Globus pallidus (tissue), 1 donor: ENCODE measurements at places on chromosomes 12 and 14.
A peak's percentile ranks its signal among the peaks of the same experiment; 100 is the strongest.

- DNase-seq = no peak
Observed at GRCh38 chr14:101791919-101792572, 30.5 kb downstream of the PPP2R5C start.

- no peak for DNase-seq
Observed at GRCh38 chr12:69994724-69995173, 169.7 kb downstream of the MYRFL start.

DNA sequence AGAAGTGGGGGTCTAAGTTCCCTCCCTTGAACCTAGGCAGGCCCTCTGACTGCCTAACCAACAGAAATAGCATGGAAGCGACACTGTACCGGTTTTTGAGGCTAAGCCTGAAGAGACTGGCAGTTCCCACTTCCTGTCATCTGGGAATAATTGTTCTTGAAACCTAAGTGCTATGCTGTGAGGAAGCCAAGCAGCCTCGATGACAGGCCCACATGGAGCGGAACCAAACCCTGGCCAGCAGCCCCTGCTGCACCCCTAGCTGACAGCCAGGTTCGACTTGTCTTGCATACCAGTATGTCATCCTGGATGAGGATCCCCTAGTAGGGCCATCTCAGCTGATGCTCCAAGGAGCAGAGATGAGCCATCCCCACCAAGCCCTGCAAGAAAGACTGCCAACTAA lies 6.4 kb upstream of the GPR68 start:
- DNase-seq = no peak

DNA sequence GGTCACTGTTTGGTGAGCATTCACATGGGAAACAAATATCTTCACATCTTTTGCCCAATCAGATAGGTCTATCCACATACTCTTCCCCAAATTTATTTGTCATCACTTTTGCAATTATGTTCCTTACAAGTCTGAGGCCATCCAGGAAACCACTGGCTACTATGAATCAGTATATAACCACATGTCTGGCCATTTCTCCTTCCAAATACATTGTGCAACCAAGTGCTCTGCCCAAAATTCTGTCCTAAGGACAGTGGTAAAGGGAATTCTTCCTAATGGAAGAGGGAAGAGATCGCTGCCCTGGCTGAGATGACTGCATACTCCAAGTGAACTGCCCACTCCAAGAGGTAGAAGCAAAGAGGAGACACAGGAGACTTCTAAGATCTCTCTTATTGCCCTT lies 148.9 kb upstream of the MAX start:
- no peak for DNase-seq

DNA sequence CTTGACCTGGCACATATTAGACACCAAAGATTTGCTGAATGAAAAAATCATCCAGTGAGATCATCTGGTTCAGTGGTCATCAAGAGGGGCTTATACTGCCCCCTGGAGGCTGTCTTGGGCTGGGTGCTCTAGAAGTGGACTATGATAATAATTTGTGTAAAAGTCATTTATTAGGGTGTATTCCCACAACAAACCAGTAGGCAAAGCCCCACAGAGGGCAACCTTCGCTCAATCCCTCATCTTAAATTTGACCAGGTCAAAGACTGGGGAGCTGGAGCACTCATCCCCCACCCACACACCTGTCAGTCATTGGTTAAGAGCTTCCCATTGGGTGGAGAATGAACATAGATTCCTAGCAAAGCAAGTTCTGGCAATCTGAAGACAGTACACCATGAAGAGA lies 20.0 kb upstream of the FICD start:
- DNase-seq = no peak

DNA sequence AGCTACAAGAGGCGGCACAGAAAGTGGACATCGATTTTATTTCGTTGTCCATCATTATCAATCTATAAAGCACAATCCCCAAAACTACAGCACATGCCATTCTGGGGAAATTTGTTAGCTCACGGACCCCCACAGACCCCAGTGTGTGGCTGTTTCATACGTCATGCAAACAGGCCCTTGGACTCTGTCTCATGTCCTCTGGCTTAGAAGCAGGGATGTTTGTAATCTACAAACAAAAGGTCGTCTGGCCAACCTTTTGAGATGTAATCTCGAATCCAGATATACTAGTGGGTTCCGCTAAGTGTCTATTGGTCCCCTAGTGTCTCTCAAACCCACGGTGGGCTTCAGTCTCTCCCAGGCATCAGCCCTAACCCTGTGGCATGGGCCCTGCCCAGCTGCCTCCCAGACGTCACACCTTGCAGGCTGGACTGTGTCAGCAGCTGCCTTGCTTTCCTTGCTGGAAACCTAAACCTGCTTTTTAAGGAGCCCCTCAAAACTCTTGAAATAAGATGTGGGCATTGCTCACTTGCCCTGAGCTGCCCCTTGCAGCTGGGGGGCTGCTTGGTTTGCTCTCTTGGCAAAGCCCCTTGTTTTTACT lies 220.8 kb downstream of the ZFP36L1 start:
- DNase-seq = no peak

DNA sequence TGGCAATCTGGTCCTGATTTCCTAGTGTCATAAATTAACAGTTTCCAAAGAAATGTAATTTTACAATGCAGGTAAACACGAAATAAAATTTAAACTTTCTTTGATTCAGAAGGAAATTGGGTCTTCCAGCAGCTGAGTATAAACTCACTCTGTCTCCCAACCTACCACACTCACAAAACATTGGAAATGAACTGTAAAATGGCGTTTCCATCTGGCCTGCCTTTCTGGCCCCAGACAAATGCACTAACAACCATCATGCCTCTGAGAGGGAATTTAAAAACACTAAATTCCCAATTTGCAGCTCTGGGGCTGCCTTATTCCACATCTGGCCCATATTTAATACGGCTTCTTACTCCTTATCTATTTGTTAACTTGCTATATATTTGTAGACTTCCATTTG lies 19.3 kb downstream of the ATP2B1 start:
- no peak for DNase-seq

DNA sequence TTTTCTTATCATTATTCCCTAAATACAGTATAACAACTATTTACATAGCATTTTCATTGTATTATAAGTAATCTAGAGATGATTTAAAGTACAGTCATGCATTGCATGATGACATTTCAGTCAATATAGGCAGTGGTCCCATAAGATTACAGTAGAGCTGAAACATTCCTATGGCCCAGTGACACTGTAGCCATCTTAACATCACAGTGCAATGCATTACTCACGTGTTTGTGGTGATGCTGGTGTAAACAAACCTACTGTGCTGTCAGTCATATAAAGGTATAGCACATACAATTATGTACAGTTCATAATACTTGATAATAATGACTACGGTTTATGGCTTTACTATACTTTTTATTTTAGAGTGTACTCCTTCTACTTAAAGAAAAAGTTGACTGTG lies 13.3 kb downstream of the LLPH start:
- DNase-seq = no peak

GRCh38 chr12:123097561-123098084 lies 53.3 kb downstream of the PITPNM2 start:
- DNase-seq = no peak

DNA sequence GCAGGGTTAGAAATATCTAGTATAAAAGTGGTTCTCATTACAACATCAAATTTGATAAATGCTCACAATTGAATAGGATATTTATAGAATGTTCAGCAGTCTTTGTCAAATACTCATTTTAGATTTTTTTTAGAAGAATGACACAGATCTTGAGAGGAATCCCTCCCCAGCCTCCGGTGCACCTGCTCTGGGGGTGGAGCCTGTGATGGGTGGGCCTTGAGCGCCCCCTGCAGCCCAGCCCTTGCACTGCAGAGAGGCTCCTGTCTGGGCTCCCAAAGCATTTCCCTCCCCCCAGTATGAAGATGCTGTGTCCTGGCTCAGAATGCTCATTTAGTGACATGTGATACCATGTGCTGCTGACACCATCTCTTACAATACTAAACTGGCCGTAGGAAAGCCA lies 792.3 kb downstream of the TMEM121 start:
- DNase-seq = no peak

GRCh38 chr14:37870170-37870569 lies 274.7 kb downstream of the TTC6 start:
- DNase-seq = no peak

DNA sequence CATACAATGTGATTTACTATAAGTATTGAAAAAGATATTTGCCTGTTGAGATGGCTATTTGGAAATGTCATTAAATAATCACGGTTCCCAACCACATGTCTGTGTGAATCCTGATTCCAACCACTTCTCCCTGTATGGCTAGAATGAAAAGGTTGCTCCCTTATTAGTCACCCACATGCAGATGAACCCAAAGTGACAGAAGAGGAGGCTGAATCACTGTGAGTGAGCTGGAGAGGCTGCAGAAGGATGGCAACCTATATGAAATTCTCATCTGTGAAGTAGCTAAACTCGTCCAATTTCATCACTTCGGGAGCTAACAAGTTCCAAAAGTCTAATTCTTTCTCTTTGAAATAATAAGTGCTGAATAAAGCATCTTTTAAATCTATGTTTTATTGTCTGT lies 300.5 kb downstream of the PRKD1 start:
- DNase-seq = no peak

DNA sequence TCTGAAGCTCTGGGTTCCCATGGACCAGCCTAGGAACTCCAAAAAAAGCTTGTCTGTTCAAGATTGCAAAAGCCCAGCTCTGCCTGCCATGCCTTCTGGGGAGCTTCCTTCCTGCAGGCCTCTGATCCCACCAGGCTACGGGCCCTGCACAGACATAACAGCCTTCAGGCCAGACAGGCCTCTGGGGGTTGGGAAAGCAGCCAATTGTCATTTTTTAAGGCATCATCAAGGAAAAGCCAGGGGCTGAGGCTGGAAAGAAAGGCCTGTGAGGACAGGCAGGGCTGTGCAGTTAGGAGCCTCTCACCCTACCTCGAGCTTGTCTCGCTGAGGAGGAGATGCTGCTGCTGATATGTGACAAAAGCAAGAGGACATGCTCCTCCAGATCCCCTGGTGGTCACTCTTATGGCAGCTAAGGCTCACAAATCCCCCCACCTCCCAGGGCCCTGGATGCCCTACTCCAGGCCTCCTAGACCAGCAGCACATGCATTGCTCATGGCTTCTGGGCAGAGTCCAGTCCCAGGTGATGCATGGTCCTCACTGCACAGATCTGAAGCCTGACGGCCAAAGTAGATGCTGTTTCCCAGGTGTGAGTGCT lies 2.9 kb downstream of the TMEM229B start:
- no peak for DNase-seq

GRCh38 chr12:78562368-78563205 lies 302.0 kb upstream of the SYT1 start:
- no peak for DNase-seq

DNA sequence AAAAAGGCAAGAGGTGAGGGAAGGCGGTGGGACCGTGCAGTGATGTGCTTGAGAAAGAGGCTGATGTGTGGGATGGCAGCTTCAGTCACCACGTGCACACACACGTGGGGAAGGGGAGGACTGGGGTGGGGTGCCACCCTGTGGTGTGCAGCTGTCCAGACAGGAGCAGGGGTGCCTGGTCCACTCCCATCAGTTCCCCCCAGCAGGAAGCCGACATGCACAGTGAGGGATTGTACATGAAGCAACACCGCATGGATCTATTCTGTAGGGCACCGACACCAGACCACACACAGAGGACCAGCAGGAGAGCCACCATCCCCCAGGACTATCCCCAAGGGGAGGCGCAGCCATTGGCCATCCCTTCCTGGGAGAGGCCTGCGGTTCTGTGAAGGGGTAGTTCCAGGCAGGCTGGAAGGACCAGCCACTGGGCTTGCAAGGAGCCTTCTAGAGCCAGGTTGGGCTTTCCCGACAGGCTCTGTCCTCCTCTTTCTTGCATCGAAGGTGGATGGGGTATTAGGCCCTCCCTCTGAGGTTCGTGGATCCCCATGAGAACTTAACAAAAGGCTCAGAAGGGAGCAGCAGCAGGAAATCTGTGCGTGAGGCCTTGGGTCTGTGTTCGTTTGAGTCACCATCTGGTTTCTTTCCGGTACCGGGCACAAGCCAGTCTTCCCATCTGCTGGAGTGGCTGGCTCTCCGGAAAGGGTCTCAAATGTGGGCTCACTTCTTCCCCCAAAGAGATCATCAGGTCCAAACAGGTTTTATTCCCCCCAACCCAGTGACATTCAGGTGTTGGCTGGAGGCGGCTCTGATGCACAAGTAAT lies 59.8 kb downstream of the PLEKHG3 start:
- DNase-seq = peak; percentile 61

- no peak for DNase-seq
Observed at GRCh38 chr12:86407620-86408208, 151.5 kb upstream of the MGAT4C start.

DNA sequence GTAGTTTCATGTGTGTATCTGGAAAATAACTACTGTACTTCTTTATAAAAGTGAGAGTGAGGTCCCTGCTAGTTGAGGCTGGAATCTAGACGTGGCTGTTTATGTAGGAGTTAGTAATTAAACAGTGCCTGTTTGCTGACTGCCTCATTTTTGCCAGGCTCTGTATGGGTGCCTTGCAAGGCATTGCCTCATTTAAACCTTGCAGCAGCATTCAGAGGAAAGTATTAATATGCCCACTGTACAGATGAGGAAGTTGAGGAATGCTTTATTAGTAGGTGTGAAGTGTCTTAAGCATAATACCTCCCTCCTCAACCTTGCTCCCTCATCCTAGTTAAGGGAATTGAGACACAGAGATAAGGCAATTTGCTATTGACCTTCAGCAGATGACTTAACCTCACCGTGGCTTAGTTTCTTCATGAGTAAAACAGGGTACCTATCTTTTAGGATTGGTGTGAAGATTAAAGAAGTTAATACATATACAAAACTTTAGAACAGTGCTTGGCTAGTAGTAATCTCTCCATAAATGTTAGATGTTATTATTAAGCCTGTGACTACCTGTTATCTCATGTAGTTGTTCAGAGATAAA lies 28.7 kb downstream of the PPM1A start:
- no peak for DNase-seq

GRCh38 chr14:24381363-24382063 lies 13.5 kb downstream of the NFATC4 start:
- DNase-seq = no peak

GRCh38 chr14:36478782-36479181 lies 41.2 kb downstream of the NKX2-1 start:
- DNase-seq = no peak

GRCh38 chr14:73250781-73251500 lies 13.6 kb downstream of the PAPLN start:
- no peak for DNase-seq

DNA sequence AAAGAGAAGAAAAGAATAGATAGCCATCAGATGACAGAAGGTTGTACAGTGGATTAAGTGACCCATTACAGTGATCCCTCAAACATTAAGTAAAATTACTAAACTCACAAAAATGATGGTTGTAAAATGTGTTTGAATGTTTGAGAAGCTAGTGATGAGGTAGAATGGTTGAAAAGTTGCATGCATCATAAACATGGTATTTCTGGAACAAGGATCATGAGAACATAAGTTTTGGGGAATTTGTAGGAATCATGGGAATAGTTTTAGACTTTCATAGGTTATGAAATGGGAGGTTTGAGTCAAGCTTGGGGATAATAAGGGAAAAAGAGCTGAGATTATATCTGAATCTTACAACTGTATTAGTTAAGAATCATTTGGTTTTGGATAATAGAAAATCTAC lies 34.1 kb upstream of the NEDD1 start:
- DNase-seq = no peak

- no peak for DNase-seq
Observed at GRCh38 chr14:77327111-77327510, 6.3 kb downstream of the GSTZ1 start.

- DNase-seq = no peak
Observed at GRCh38 chr12:131491916-131492490, 218.9 kb upstream of the SFSWAP start.
